ENCODE measurements at places on chromosomes 3 and 15.

- peak; percentile 96 for DNase-seq
Measured at GRCh38 chr15:70741107-70741531, 22.2 kb downstream of the UACA start.

DNA sequence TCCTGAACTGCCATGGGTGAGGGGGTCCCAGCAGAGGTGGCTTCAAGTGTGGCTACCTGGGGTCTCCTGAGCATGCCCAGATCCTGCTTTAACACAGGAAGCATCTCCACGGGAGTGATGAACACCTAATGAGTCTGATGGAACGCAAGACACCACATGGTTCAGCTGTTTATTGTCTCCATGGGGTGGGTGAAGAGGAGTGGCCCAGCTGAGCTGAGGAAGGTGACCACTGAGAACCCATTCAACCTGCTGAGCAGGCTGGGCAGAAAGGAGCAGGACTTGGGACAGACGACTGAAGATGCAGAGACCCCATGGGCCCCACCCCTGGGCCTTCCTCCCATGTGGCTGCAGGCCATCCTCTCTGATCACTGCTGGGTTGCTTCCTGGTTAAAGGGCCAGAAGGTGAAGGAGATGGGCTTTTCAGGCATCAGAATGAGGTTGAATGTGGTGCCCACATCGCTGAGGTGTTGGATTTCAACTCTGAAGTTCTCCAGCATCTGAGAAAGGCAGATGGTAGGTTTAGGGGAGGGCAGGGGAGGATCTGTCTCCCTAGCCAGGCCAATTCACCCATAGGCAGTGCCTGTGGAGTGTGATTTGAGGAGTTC lies 29.7 kb downstream of the CYP11A1 start:
- no peak for DNase-seq

DNA sequence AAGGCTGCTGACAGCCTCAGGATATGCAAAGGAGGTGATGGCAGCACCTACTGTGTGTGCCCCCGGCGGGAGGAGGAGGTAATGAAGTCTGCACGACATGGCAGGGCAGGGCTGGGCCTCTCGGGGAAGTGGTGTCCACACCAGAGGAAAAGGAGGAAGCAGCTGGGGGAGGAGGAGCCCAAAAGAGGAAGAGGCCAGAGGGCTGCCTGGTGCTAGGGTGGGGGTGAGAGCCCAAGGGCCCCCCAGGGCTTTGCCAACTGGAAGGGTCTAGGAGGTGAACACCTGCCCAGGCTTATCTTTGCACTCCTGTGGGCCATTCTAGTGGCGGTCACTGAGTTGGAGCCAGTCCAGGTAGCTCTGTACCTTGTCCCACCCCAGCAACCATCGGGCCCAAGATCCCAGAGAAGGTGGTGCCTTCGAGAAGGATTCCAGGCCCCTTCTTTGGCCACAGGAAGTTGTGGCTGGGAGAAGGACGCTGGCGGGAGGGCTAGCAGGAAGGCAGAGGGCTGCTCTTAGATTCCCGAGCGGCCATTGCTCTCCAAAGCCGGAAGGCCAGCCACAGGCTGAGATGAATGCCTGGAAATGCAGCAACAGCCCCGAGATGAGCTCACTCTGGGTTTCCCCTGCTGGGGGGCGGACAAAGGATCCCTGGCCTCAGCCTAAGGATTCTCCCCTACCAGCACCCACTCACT lies 7.0 kb downstream of the GNAI2 start:
- DNase-seq: peak; percentile 70

DNA sequence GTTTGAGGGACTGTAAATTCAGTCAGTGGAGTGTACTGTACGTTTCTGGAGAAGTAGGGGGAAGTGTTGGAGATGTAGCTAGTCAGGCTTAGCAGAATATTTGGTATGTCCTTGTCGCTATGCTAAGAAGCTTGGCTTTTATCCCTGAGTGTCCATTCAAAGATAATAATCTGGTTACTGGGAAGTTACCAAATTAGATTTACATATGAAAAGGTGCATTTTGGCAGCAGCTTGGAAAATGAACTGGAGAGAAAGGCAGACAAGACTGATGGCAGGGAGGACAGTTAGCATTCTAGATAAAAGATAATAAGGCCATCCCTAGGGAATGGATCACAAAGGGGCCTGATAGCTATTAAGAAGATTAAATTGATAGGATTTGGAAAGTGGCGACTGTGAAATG lies 58.7 kb downstream of the P2RY1 start:
- DNase-seq: no peak

DNA sequence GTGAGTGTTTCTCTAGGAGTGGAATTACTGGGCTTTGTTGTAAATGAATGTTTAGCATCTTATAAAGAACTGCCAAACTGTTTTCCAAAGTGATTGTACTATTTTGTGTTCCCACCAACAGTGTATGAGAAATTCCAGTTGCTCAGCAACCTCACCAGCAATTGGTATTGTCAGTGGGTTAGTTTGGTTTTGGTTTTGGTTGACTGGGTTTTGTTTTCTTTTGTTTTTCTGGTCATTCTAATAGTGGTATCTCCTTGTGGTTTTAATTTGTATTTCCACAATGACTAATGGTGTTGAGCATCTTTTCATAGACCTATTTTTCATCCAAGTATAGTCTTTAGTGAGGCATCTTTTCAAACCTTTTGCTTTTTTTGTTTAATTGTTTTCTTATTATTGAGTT lies 27.1 kb downstream of the FILIP1L start:
- DNase-seq: peak; percentile 49

DNA sequence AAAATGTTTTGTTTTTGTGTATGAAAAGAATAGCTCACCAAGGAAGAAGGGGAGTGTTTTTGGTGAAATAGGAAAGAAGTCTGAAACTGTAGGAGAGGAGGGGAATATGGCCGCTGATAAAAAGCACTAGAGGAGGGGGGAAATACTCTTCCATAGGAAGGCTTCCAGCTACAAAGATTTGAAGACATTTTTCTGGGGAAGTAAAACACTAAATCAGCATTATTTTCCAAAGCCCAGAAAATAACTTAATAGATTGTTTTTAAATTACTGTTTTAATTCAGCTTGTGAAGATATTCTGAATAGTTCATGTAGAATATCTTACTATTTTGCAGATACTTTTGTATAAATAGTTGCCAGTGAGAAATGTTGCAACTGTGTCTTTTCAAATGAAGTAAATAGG lies 54.9 kb downstream of the CALML4 start:
- DNase-seq: no peak

- no peak for DNase-seq
Measured at GRCh38 chr3:151550642-151551041, 89.8 kb upstream of the IGSF10 start.

DNA sequence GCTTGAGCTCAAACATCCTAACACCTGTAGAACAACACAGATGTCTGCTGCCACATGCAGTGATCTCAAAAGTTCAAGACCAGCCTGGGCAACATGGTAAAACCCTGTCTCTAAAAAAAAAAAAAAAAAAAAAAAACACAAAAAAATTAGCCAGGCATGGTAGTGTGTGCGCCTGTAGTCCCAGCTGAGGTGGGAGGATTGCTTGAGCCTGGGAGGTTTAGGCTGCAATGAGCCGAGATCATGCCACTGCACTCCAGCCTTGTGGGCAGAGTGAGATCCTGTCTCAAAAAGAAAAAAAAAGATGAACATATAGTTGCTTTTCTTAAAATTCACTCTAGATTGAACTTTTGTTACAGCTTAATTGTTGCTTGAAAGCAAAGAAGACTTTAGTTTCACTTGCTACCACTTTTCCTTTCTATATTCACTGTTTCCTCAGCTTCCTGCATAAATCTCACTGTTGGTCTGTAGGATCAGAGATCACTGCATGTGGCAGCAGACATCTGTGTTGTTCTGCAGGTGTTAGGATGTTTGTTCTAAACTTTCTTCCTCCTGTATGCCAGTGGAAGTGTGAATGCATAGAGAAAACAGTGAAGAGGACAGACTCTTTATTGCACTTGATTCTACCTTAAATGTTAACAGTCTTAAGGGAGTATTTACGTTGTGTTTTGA lies 12.6 kb downstream of the RAB11A start:
- no peak for DNase-seq

DNA sequence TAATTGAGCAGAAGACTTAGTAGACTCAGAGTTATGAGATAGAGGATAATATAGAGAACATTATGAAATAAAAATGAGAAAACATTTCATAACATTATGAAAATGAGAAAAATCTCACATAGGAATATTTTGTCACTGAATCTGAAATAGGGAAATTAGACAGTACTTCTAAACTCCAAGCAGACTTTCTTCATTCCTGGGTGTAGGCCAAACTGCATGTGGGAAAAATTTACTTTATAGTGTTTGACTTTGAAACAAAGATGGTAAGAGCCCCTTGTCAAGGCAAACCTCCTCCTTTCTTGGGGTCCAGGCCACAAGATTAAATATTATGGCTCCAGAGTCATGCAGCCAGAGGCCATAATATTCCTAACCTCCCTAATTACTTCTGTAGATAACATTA lies 6.7 kb upstream of the OR5H14 start:
- DNase-seq: no peak

GRCh38 chr3:24965706-24966385 lies 462.2 kb upstream of the RARB start:
- DNase-seq: no peak

DNA sequence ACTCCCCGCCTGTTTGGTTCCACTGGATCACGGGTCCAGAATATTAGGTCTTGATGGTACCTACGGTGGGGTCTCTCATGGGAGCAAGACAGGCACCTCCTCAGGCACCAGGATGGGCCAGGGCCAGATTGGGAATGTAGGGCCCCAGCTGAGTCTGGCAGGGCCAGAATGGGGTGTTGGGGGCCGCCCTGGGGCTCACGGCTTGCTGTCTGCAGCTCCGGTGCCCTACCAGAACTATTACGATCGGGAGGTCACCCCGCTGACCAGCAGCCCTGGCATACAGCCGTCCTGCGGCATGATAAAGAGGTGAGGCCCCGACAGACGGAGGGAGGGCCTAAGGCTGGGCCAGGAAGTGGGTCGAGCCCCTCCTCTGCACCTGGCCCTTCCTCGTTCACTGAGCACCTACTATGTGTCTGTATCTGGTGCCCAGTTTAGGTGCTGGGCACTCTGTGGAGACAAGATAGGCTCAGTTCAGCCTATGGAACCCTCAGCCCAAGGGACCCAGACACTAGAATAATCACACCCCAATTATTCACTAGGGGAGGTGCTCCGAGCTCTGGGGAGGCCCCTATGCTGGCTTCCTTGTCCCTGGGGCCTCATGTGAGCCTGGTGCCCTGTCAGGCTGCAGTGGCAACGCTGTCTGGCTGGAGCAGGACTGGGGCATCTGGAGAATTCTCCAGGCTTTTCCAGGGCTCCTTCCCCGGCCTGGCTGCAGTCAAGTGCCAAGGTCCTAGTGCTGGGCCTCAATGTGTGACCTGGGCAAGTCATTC lies 37.9 kb downstream of the PSTPIP1 start:
- DNase-seq: no peak

Data from cardiac fibroblast (primary cell).